ENCODE measurements at places on chromosomes 5 and 9.
A peak's percentile ranks its signal among the peaks of the same experiment; 100 is the strongest.

GRCh38 chr5:95878417-95879323 lies 56.1 kb upstream of the GLRX start:
- no peak for DNase-seq

GRCh38 chr9:14633906-14634565 lies 59.2 kb downstream of the ZDHHC21 start:
- DNase-seq, result no peak

DNA sequence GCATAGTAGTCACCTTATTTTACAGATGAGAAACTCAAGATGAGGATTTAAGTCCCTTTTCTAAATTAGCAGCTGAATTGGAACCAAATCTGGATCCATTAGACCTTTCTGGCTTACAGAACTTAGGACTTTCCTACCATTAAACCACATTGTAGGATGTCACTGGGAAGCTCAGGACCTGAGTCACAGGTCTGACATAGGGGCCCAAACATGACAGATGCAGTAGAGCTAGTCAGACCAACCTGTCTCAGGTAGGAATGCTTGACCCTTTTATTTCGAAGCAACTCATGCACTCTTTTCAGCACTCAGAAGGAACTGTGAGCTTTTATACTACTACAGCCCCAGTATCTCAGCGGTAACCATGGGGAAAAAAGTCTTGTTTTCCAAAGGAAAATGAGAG lies 2.6 kb downstream of the RAB24 start:
- no peak for DNase-seq

- no peak for DNase-seq
These were observed 62.5 kb downstream of the MRPL36 start for GRCh38 chr5:1736889-1737711.

DNA sequence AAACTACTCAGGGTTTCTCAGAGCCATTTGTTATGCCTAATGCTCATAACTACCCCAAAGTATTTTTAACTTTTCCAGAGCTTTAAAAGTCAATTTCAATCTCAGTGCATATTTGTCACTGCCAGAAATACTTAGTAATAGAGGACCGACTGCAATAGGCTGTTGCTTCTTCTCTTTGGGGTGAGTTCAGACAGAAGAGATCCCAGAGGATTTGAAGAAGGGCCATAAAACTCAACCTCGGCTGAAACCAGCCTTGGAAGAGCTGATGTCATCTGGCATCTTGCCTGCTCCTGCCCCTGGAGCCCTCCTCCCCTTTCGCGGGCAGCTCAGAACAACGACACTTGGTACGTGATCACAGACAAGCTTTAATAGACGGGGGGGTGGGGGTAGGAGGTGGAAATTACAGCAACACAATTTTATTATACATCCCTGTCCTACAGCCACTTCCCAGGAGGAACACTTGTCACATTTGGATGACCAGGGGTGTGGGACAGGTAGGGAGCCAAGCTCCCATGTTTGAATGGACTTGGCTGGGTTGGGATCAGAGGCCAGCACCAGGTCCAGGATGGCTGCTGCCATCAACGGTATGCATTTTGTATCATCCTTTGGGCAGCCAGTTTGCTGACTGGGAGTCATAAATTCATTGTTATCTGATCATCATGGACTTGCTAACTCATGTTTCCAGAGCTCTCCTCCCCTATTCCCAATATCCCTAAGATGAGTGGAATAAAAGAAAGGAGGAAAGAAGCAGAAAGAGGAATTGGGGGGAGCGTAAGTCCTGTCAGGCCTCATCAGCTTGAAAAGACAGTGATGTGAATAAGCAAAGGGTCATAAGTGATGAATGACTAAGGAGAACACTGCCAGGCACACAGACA lies 186.6 kb upstream of the PANK3 start:
- peak; percentile 24 for DNase-seq

DNA sequence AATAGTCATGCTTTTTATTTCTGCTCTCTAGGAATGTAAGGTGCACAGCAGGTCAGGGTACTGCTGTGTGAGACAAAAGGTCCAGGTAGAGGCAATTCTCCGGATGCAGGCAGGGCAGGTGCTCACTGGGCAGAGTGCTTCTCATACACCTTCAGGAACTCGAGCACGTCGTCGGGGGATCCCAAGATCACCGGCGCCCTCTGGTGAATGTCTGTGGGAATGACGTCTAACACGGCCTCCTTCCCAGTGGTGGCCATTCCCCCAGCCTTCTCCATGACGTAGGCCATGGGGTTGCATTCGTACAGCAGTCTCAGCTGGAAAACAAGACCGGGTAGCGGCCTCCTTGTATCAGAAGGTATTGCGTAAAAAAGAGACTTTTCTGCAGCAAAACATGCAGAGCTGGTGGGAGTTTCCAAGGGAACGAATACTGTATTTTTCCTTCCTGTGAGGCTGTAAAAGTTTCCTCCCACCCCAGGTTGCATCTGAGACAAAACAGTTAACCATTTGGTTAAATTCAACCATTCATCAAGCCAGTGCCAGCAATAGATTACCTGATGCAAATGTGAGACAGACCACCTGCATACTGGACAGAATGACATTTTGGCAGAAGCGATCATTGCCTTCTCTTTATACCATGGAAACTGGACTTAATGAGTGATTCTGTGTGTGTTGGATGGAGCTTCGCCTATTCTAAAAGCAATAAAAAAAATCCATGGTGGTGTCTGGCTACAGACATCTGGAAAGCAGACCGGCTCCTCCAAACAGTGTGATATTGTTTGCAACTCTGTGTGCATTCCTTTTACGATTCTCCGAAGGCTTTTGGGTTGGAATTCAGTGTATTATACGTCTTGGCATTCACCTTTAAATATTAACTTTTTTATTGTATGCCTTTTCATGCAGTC lies 9.9 kb upstream of the FBP2 start:
- DNase-seq, result peak; percentile 74

DNA sequence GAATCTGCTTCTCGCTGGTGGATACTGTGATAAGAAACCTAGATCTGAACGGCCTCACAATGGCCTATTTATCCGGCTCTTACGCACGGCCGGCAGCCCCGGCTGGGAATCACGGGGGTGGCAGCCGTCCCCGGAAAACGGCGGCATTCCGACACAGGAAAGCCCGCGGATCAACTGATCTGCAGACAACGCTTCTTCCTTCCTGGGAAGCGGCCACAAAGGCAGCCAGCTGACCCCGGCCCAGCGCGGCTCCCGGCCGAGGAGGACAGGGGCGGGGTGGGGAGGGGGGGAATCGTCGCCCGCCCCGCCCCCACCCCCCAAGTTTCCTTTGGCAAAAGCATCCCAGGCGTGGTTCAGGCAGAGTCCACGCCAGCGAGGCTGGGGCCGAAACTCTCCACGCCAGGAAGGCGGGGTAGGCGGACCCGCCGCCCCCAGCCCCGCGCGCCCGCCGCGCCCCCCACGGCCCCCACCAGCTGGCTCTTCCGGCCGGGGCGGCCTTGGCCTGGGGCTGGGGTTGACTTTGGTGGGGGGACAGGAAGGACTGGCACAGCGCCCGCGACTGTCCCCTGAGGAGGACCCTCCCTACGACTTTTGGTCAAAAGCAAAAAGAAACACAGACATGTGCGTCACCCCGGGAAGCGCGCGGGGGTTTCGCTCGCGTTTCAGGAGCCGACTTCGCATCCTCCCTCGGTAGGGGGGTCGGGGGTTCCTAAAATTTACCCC lies 247.7 kb upstream of the ANKRD55 start:
- peak; percentile 79 for DNase-seq

GRCh38 chr5:138980441-138980840 lies 105.3 kb upstream of the LRRTM2 start:
- peak; percentile 32 for DNase-seq

GRCh38 chr5:123047706-123048105 lies 11.2 kb upstream of the PPIC start:
- DNase-seq, result peak; percentile 56

DNA sequence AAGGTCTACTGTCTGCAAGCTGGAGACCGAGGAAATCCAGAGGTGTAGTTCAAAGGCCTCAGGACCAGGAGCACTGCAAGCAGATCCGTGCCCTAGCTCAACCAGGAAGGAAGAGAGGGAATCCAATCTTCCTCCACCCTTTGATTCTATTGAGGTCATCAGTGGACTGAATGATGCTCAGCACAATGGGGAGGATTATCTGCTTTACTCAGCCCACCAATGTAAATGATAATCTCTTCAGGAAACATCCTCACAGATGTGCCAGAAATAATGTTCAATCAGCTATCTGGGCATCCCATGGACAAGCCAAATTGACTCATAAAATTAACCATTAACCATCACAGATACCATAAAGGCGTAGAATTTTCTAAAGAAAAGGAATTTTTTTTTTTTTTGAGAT lies 92.0 kb downstream of the BASP1 start:
- no peak for DNase-seq

GRCh38 chr9:113564498-113565237 lies 101.1 kb downstream of the RGS3 start:
- peak; percentile 87 for DNase-seq

DNA sequence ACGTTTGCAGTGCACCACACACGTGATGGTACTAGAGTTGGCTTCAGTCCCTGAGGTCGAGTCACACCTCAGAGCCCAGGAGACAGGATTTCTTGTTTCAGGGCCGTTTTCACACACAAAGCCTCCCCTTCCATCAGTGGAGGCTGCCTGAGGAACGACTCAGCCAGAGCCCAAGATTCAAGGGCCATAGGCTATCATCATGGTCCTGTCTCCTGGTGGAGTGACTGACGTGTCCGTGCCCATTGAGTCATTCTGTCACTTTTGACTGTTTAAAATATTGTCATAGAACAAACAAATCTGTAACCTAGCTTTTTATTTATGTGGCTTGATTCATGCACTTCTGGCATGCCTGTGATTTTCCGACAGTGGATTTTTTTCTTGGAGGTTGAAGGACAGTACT lies 28.3 kb downstream of the CAMK2A start:
- DNase-seq, result peak; percentile 58

DNA sequence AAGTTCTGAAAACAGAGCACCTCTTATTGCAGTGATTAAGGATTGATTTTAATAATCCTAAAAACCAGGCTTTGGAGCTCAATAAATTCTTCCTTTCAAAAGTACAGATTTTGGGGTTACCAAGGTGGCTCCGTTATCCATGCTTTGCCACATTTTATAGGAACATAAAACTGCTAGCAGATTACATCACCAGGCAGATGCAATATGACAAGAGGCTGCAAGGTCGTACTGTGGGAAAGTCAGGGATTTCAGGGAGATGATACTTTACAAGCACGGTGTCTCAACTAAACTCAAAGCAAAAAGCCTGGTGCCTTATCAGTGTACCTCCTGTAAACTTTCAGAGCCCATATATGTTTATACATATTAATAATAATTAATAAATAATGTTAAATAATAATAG lies 28.6 kb downstream of the ADAMTSL1 start:
- no peak for DNase-seq

DNA sequence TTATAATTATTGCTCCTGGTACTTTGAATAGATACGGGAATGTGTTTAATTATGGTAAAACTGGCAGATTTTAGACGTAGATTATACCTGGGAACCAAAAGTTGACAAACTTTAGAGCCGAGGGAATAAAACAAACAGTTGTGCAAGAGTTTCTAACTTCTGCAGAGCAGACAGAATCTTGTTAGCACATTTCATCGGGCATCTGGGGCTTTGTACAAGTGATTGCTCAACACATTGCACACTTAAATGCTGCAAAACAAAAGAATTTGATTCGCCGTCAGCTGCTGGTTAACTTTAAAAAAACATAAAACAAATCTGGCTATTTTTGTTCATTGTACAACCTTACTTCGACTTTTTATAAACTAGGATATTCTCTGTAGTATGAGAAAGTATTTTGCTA lies 398.1 kb downstream of the MAN2A1 start:
- no peak for DNase-seq

DNA sequence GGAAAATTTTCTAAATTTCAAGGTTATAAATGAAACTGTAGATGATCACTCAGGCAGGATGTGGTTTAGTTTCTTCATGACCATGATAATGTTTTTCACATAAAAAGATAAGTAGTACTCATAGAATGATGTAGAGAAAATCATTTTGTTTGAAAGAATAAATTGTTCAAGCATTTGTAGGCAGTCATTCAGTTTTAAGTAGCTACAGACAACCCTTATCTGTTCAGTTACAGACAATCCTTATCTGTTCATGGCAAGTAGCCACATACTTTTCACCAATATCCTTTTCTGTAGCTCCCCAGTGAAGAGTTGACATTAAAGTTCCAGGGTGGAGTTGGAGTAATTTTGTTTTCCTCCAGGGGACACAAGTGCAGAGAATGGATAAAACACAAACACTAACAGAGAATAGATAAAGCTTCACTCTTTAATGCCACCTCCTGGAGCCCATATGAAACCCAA lies 278.1 kb upstream of the TNC start:
- DNase-seq, result peak; percentile 53

- DNase-seq, result peak; percentile 98
These were observed 648.5 kb upstream of the WWC1 start for GRCh38 chr5:167642779-167643517.

DNA sequence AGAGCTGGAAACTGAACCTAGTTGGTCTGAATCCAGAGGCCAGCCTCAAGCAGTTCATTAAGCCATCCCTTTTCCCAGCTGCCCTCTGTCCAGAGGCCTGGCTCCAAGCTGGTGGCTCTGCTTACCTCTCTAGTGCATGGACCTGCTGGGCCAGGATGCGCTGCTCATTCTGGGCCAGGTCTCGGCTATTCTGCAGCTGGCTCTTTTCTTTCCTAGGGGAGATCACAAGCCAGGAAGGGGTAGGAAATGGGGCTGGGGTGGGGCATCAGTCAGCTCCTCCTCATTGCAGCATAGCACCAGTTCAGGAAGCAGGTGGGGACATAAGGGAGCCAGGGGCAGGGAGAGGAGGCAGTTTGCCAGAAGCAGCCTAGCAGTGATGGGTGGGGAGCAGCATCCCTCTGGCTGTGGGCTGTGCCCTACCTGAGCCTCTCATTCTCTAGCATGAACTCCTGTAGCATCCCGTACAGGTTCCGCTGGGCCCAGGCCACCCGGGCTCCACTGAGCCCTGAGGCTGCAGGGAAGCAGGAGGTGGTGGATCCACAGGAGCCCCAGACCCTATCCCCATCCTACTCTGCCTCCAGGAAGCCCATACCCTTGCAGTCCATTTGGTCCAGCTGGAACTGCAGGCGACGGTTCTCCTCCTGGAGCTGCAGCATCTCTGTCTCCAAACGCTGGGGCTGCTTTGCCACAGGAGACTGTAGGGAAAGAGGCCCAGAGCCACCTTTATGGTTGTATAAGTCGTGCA lies 5.2 kb downstream of the KIF12 start:
- DNase-seq, result no peak

DNA sequence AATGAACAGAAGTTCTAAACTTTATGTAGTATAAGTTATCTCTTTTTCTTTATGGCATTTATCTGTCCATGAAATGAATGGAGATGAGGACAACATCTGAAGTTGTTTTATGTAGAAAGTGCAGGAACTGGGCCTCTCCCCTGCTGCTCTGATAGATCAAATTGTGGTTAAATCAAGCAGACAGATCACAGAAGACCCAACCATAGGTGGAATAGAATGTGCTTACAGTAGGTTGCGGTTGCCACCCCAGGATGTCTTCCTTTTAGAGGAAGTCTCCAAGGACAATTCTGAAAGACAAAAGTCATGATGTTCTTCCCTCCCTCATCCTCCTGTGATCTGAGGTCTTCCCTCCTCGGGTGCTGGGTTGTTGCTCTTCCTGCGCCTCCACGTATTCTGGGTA lies 12.9 kb downstream of the RASGRF2 start:
- no peak for DNase-seq
